NB4 (cell line): ENCODE measurements at places on chromosomes 6 and 20.

- peak; percentile 20 for DNase-seq
These were observed 4.2 kb downstream of the FOXC1 start for GRCh38 chr6:1613688-1614447.

GRCh38 chr20:32541323-32542258 is 43.5 kb downstream of the NOL4L start:
- DNase-seq, result no peak

- DNase-seq, result no peak
These were observed 32.1 kb downstream of the SMLR1 start for GRCh38 chr6:130859161-130859867.

GRCh38 chr20:12237772-12238171 is 320.1 kb downstream of the BTBD3 start:
- no peak for DNase-seq
